Thoracic aorta endothelial cell (primary cell): ENCODE measurements at places on chromosomes 2 and 18. TPM values are rescaled to one million over a fixed set of nuclear protein-coding genes. Genes with fewer than 3 reads are reported as not detected.

PRSS56 gene
- total RNA-seq = not detected in 2 replicates

ZAP70 gene
- under 0.01 TPM in 1 of 2 replicates, not detected in the other for total RNA-seq

CHRNA1 gene
- total RNA-seq = 0.07 and 1.2 TPM in 2 replicates

DNAH7 gene
- total RNA-seq = 0.07 and 0.13 TPM in 2 replicates
